ENCODE measurements at places on chromosomes 7 and 10.

DNA sequence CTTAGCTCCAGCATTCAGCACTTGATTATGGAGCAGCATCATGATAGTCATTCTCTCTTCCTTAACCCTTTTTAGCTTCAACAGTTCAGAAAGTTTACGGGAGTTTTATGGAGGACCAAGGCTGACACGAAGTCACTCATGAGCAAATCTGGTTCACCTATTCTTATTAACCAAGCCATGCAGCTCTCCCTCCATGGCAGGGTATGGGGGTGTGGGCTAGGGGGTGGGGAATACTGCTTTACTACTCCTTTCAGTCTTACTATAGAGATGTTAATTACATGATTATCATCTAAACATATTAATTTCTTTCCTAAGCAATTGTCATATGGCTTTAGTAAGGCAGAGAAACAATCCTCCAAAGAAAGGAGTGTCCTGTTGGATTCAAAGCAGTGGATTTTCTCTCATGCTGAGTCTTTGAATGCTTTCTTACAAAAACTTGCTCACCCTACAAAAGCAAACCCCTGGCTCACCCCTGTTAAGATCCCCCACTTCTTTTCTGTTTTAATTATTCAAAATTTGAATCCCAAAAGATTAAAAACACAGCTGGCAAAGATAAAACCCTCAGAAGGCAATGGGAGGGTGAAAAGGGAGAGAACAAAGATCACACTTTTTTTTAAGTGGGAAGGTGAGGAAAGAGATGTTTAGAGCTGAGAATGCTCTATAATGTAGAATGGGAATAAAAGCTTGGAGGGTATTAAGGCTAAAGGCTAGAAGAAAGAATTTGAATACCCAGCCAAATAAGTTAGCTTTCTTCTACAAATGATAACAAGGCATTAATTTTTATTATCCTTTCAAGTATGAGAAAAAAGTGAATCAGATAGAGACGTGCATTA lies 46.4 kb upstream of the SEMA3E start:
- no peak for DNase-seq

- no peak for DNase-seq
These were observed 7.2 kb downstream of the TNPO3 start for GRCh38 chr7:129047761-129048160.

GRCh38 chr7:20102982-20103381 lies 114.2 kb downstream of the MACC1 start:
- DNase-seq, result no peak

- no peak for DNase-seq
These were observed 31.5 kb downstream of the EGFR start for GRCh38 chr7:55050281-55050680.

DNA sequence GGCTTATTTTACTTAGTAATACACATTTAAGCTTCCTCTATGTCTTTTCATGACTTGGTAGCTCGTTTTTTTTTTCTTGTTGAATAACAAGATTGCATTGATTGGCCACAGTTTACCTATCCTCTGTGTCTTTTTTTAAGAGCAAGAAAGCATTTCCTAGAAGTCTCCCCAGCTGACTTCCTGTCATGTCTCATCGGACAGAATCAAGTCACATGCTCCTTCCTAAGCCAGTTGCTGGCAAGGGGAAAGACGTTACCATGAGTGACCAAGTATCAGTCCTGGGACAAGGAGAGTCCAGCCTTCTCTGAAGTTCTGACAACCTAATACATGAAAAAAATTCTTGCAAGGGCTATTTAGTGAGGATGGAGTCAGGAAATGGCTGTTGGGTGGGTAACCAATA lies 24.9 kb upstream of the SFRP5 start:
- DNase-seq, result peak; percentile 56

- DNase-seq, result no peak
These were observed 180.1 kb upstream of the CCDC6 start for GRCh38 chr10:60086421-60086820.

DNA sequence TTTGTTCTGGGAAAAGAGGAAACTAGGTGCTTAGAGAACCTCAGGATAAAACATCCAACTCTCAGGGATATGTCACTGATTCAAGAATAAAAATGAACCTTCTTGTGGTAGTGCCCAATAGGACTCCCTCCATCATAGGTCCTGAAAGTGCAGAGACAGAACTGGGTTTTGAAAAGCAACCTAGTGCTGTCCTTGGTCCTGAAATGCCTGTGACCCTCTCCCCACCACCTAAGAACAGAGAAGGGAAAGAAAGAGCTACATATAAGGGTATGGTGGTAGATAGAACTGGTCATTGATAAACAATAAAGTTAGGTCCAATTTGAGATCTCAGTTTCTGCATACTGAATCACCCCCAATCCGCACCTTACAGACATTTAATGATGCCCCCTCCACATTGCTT lies 953.3 kb downstream of the XPNPEP1 start:
- peak; percentile 11 for DNase-seq
